ENCODE measurements at places on chromosomes 13 and 19.

GRCh38 chr19:41386442-41386841 is 10.1 kb downstream of the TMEM91 start:
- no peak for DNase-seq

- DNase-seq = no peak
Observed at GRCh38 chr13:26412263-26412662, 145.2 kb upstream of the WASF3 start.

- no peak for DNase-seq
Observed at GRCh38 chr13:32781906-32782305, 195.7 kb downstream of the PDS5B start.

DNA sequence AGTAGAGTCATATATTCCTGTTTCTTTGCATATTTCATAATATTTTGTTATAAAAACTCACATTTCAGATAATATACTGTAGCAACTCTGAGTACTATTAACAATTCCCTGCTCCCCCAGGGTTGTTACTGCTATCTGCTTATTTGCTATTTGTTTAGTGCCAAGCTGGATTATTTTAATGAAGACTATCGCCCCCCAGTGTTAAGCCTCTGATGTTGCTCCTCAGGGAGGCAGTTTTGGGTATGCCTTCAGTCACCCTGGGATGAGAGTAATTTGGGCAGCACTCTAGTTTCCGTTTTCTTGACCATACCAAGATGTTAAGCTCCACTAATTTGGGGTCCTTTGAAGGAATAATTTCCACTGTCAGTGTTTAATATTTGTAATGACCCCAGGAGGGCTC is 46.0 kb downstream of the MICU2 start:
- no peak for DNase-seq

DNA sequence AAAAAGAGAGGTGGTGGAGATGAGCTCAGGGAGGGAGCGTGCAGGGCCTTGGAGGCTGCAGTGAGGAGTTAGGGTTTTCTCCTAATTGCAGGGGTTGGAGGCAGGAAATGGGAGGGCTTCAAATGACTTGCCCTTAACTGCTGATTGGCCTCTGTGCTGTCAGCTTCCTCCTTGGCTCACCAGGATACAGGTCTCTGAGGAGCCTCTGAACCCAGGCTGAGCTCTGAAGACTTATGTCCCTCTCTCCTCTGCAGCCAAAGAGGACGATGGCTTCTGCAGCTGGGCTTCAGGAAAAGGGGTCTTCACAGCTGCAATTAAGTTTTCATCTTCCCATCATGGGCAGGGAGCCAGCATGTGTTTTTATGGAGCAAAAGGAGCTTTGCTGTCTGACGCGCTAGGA is 6.7 kb upstream of the RANBP3 start:
- no peak for DNase-seq

- peak; percentile 50 for DNase-seq
Observed at GRCh38 chr13:44259045-44260027, 114.3 kb upstream of the SERP2 start.

- DNase-seq = no peak
Observed at GRCh38 chr19:38199340-38199739, 24.7 kb downstream of the DPF1 start.

All from stimulated activated CD8-positive, alpha-beta memory T cell treated with anti-CD3 and anti-CD28 coated beads, Interleukin-2, amount 100 ng/mL, for 1 hour (primary cell).